ENCODE measurements at places on chromosomes 7 and 10.
A peak's percentile ranks its signal among the peaks of the same experiment; 100 is the strongest.

GRCh38 chr10:99369551-99369950 lies 40.4 kb downstream of the CNNM1 start:
- DNase-seq = no peak

GRCh38 chr7:94838717-94839116 lies 68.7 kb upstream of the PPP1R9A start:
- no peak for DNase-seq

GRCh38 chr10:74558897-74559296 lies 267.5 kb upstream of the KAT6B start:
- DNase-seq = no peak

DNA sequence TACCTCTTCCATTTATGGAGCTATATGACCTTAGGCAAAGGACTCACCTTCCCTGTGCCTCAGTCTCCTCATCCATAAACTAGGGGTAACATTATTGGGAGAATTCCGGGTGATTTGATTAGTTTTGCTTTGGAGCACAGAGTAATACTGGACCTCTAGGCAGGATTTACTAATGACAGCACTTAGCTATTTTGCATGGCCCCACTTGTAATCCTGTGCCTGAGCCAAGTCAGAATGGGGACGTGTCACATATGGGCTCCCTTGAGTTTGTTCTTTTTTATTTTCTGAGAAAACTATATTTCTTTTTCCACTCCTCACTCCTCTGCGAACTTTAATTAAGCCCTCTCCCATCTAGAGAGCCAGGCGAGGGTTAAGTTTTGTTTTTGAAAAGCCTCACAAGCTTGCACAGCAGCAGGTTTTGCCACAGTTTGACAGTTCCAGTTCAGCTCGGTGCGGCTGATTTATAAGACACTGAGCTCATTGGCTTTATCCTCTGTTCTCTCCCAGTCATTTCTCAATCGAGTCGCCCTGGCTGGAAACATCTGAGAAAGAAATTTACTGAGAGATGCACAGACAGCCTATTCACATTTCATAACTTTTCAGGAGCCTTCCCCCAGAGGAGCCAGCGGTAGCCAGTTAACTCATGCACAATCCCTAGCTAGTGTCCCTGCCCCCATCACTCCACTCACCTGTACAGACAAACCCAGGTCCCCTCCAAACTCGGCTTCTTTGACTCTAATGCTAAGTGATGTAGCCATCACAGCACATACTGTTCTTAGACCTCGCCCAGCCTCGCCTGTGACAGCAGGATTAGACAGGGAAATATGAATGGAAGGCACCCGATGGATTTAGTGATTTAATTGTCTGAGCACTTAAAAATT lies 441.9 kb upstream of the NPVF start:
- no peak for DNase-seq

- DNase-seq = no peak
Observed at GRCh38 chr7:2134740-2135139, 98.0 kb downstream of the MAD1L1 start.

DNA sequence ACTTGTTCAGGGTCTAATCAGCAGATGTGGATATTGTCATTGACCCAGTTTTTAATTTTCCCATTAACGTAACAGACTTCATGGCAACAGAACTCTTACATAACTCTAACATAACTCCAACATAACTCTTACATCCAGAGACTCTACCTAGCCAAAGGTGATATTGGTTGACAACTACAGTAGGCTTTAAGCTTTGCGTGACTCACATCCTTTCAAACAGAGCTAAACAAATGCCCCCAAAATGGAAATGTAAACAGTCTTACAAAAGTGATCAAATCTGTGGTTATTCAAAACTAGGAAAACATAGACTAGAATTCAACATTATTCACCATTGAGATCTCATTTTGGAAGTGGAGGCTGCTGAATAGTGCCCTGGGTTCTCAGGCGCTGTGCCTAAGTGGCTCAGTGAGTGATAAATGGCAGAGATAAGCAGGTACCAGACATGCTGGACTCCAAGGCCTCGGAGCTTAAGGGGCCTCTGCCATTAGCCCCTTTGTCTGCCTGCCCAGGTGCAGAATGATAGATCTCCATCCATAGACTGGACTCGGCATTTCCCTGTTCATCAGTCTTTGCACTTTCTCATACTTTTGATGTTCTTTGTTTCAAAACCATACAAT lies 34.3 kb upstream of the BTBD16 start:
- no peak for DNase-seq

DNA sequence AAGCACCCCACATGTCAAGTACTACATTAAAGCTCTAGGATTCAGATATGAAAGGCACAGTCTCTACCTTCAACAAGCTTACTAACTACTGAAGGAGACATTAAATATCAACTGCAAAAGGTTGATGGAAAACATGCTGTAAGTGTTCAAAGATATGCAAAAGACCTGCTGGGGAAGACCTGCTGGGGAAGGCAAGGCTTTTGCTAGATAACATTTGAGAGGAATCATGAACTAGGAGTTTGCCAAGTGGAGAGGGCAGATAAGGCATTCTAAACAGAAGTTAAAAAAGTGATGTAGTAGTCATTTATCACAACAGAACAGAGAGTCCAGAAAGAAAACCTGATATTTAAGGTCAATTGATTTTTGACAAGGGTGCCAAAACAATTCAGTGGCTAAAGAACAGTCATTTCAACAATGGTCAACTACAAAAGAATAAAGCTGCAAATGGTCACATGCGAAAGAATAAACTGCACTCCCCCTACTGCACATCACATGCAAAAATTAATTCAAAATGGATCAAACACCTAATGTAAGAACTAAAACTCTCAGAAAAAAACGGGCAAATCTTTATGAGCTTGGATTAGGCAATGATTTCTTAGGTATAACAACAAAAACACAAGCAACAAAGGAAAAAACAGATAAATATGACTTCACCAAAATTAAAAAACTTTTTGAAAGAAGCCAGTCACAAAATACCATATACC lies 23.0 kb upstream of the MSS51 start:
- no peak for DNase-seq

DNA sequence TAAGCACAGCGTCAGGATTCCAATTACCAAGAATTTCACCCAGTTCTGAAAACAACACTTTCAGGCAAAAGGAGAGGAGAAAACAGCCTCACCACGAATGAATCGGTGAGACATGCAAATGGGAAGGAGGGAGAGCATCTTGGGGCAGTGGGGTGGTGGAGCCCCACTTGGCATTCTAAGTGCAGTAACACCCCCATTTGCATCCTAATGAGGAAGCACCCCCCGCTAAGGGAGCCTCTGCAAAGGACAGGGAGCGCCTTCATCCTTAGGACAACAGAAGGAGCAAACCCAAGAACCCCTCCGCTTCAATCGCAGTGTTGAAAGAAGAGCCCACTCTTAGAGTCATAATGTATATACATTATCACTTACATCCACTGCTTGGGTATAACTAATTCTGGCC lies 46.8 kb downstream of the NRAP start:
- DNase-seq = no peak

DNA sequence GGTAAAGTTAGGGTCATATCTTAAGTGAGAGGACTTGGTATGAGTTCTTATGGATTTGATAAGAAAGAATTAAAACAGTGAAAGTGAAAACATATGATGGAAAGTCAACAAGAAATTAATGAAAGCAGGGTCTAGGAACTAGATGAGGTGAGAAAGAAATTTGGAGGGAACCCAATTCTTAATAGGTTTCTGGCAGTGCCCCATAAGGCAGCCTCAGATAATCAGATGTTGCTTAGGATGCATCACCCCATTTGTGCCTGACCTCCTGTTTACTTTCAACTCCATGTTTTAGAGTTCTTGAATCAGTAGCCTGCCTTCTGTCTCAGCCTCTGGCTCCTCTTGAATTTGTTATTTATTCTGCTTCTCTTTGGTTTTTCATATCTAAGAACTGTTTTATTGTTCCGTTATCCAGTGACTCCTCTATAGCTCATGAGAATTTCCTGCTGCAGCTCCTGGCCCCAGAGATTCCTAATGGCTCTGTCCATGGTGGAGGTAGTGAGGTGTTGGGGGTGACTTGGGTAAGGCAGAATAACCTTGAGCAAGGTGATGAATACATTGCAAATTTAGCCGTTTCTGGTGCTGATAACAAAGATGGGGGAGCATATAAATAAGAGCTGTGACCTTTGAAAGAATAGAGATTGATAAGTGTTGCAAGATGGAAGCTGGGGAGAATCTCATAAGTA lies 17.6 kb downstream of the ITGB8 start:
- no peak for DNase-seq

- no peak for DNase-seq
Observed at GRCh38 chr10:30629653-30630052, at the start of gene LYZL2. Gene LYZL2, minus strand, starts transcription at chr10:30629753. Its CDS starts 2,838 bp downstream, at chr10:30626915.

DNA sequence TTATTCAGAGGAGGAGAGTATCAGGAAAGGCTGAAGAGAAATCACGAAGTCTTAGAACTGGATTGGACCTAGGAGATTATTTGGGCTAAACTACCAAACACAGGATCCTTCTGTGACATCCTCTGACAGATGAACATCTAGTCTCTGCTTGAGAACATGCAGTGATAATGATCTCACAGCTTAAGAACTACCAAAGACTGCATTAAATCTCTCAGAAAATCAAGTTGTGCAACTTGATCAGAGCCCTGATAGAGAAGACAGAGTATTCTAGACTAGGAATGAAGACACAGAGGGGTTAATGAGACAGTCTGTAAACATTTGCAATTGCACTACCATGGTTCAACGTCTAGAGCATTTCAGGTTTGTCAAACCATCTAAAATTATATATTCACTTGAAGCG lies 37.1 kb upstream of the AGBL3 start:
- DNase-seq = no peak

GRCh38 chr10:88932539-88933256 lies 19.9 kb downstream of the ACTA2 start:
- DNase-seq = peak; percentile 93

- no peak for DNase-seq
Observed at GRCh38 chr10:125294109-125294508, 133.7 kb upstream of the CTBP2 start.

DNA sequence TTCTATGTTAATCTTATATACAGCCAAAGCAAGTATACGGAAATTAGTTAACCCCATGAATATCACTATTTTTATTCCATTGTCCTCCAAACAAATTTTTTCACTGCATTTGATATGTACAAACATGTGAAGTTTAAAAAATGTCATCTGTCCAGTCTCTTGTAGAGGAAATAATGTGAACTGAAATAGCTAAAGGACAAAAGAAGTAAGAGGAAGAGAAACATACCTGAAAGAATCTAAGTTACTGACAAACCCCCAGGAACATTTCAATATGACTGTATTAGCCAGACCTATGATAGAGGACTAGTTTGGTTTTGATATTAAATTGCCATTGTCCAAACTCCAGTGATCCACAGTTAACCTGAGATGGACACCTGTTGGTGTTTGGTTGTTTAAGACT lies 80.6 kb downstream of the NRCAM start:
- DNase-seq = no peak

DNA sequence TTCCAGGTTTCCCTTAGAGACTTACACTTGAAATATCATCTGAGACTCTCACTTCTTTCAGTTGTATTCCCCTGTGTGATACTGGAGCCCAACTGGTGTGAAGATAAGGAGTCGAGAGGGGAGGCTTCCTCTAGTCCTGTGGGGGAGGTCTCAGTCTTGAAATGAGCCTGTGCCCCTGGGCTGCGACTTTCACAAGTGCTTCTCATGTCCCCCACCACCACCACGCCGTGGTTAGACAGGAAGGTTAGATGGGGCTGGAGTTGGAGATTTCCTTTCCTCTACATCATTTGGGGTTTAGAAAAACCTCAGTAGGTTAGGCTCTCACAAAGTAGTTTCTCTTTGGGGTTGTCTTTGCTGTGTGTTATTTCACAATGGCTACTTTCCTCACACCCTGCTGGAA lies 25.6 kb upstream of the MKX start:
- DNase-seq = no peak

DNA sequence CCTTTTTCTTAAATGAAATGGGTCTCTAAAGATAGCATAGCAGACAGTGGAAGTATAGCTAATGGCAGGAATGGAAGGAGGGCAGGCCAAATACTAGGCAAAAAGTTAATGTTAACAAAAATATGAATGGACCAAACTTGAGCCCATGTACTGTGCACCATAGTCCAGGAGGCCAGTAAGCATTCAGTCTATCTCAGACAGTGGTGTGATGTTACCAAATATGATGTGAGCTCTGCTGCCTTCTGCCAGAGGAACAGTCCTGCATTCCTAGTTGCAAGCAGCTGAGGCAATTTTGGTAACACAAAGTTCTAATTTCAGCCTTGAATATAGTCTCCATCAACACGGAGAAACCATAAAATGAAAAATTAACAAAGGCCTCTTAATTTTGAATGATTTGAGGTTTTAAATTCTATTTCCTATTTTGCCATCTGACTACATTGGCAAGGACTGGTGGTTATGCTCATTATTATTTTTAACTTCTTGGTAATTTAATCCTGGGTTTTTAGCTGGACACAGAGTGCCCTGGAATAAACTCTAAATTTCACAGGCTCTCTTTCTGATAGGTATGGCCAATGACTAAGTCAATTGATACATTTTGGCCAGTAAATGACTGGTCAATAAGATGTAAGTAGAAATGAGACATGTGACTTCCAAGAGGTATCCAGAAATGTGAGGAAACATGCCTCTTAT lies 317.0 kb upstream of the MYO3A start:
- no peak for DNase-seq

- no peak for DNase-seq
Observed at GRCh38 chr10:35792291-35792690, 150.2 kb upstream of the FZD8 start.

DNA sequence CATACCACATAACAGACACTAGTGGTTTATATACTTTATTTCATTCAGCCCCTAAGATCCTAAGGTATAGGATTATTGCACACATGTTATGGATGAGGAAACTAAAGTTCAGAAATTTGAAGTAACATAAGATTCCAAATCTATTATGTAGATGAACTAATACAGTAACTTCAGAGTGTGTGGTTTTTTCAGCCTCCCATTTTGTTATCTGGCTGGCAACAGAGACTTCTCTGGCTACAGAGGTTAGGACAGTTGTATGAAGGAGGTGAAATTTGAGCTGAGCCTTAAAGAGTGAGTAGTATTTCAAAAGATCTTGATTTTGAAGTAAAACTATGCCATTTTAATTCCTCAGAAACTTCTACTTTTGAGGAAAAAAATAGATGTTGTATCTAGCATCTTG lies 125.4 kb downstream of the MAPK8 start:
- DNase-seq = no peak

DNA sequence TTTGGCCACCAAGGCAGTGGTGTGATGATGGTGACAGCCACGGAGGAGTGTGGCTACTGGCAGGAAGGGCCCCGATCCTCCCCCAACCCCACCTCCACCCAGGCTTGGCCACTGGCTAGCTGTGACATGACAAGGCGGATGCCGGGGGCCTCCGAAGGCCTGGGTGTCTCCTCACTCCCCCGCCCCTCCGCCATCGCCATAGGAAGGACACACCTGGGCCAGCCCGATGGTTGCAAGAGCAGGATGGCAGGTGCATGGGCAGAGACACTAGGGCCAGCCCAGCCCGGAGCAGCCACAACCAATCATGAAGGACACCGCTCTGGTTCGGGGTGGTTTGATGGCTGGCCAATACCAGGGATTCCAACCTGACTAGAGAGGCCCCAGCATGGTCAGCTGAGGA lies 81.0 kb downstream of the PTPRN2 start:
- no peak for DNase-seq

Measured in fibroblast of gingiva (primary cell).